ENCODE measurements at places on chromosomes 5 and 9.

DNA sequence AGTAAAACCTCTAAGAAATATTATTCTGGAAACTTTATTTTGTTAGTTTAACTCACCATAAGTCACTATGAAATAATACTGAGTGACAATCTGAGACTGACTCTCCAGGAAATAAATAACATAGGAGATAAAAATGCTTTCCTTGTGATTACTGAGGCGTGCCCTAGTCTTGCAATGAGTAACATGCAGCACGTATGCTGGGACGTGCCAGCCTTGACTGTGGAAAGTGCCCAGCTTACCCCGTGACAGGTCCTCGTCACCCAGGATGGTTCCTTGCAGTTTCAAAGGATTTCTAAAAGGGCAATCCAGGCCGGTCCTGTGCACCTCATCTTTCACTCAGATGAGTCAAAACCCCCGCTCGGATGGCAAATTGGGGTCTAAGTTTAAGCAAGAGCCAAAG, 720.8 kb upstream of the ADAMTS16 start:
- no peak for DNase-seq

DNA sequence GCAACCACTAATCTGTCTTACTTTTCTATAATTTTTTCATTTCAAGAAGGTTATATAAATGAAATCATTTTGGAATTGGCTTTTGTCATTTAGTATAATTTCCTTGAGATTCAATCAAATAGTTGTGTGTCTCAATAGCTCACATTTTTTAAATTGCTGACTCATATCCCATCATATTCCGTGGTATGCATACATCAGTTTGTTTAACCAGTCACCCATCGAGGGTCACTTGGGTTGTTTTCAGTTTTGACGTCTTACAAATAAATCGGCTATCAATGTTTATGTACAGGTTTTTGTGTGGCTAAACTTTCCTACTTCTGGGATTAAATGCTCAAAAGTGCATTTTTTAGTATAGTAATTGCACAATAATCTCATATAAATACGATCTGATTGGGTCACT, 185.5 kb downstream of the TAF11L14 start:
- DNase-seq = no peak

- no peak for DNase-seq
Measured at GRCh38 chr5:168052686-168053085, 238.8 kb upstream of the WWC1 start.

DNA sequence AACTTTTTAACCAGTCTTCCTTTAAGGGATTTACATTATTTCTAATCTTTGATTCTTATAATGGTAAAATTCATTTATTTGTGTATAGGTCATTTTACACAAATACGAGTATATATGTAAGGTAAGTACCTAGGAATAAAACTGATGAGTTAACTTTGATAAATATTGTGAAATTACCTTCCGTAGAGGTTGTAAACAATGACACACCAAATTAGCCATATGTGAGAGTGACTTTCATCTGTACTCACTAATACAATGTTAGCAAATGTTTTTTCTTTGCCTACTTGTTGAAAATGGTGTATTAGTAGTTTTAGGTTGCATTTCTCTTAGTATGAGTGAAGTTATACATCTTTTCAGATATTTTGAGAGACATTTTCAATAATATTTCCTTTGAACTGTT, 42.6 kb upstream of the TSLP start:
- no peak for DNase-seq

- DNase-seq = no peak
Measured at GRCh38 chr9:106526716-106527204, 336.2 kb upstream of the ZNF462 start.

GRCh38 chr5:178216779-178217178, 12.4 kb downstream of the HNRNPAB start:
- no peak for DNase-seq

DNA sequence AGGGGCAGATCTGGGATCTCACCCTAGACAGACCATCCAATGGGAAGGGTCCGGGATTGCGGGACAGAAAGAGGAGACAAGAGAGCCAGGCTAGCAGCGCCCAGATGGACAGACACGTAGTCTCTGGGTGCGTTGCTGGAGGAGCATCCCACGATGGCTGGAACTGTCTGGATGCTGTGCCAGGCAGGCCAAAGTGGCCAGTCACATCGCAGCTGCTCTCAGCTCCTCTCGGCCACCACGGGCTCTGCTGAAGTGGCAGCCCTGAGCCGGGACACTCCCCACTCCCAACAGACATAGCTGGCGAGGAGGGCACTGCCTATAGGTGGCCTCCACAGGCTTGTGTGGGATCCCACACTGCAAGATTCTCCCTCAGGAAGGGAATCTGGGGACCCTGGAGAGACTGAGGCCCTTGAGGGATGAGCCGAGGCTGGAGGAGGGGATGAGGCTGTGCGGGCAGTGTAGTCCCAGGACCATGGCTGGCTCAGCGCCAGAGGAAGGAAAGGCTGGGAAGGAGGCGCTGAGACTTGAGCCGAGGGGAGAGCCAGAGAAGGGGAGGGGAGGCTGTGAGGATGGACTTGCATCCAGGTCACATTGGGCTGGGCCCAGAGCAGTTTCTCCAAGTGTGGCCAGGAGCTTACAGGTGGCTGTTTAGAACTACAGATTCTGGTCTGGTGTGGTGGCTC, 10.3 kb upstream of the WDR5 start:
- DNase-seq = no peak

Data from HT-29 (cell line).